Activated gamma-delta T cell treated with anti-CD3 and anti-CD28 coated beads, Interleukin-2, amount 50 U/mL, for 16 hours (primary cell): ENCODE measurements at places on chromosomes 3 and 15.

GRCh38 chr15:101180620-101181307 is 71.1 kb downstream of the CHSY1 start:
- DNase-seq: no peak

DNA sequence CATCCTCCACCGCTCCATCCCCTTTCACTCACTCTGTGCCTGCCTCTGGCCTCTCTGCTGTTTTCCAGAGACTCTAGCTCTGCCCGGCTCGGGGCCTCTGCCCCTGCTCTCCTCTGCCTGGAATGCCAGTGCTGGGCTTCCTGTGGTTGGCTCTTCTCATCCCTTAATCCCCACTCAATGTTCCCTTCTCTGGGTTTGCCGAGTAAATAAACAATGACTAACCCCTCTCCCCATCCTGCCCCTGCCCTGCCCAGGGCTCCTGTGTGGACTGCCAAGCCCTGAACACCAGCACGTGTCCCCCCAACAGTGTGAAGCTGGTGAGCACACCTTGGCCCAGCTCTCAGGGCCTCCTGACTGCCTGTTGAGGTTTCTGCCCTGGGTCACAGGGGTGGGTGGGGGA is 12.2 kb downstream of the STAB1 start:
- DNase-seq: no peak

DNA sequence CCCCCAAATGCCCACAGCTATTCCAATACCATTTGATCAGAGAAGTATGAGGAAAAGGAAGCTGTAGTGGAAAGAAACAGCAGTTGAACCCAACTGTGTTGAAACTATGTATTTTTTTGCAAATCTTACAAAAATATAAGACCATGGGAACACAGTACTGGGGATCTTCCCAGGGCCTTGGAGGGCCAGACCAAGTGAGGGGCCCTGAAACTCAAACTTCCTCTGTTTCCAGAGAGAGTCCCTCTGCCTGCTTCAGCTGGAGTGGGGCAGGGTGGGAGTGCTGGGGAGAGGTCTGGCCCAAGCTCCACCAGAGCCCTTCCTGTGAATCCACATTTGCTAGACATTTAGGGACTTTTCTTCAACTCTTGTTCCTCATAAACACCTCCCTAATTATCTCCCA is 263.9 kb downstream of the CHST2 start:
- no peak for DNase-seq

DNA sequence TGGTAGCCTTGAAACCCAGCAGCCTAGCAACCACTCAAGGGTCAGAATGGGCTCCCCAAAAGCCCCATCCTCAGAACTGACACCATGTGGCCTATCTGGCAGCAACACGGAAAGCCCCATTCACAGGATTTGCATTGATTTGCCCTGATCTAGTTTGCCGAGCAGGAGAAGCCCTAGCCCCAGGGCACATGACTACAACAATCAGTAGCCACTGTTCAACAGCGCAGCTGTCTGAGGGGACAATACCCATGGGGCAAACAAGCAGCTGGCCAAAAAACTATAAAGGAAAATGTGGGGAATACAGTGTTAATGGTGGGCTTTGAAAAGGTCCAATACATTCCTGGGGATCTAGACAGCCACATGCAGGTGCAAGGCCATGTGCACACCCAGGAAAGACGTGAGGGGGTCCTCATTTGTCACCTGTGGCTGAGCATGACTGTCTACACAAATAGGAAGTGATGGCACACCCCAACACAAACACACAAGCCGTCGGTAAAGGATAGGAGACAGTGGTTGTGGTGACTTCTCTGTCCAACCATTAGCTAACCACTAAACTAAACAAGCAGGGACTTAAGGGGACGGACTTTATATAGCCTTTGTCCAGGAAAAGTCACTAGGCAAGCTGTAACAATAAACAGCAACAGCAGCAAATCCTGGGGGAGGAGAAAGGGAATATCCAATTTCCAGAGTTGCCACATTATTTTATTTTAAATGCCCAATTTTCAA is 113.7 kb downstream of the LRIG1 start:
- DNase-seq: no peak

DNA sequence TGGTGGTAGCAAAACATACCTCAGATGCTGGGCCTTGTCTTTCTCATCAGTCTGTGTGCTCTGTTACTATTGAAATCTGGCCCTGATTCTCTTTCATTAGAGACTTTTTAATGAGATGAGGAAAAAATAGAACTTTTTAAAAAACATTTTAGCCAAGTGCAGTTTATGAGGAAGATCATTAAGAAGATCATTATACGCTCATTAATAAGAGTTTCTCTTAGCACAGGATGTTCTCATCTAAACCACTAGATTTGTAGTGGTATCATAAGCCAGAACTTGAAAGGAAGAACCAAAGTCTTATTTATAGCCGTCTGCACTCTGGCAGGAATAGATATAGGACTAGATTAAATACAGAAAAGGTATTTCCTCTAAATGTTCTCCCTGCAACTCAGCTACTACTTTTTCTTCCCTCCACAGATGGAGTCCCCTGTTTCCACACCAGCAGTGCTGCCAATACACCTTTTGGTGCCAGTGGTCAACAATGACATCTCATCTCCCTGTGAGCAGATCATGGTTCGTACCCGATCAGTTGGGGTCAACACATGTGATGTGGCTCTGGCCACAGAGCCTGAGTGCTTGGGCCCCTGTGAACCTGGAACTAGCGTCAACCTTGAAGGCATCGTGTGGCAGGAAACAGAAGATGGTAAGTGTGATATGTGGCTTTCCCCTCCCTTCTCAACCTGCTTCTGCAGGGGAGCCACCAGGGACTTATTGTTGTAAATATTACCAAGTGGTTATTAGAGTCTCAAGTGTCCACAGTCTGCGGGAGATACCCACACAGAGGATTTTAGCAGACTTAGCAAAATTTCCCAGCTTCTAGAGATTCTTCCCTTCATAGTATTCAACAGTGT is 152.8 kb downstream of the RBPMS2 start:
- DNase-seq: peak; percentile 23
